Psoas muscle (tissue), 8 donors: ENCODE measurements at places on chromosomes 4 and X. TPM values are rescaled to one million over a fixed set of nuclear protein-coding genes. Genes with fewer than 3 reads are reported as not detected.

- no peak for DNase-seq
Observed at GRCh38 chr4:188158336-188158735, 19.1 kb downstream of the TRIML1 start.

- DNase-seq = no peak
Observed at GRCh38 chrX:19875050-19875431, 12.4 kb downstream of the SH3KBP1 start.

- DNase-seq = peak; percentile 49
Observed at GRCh38 chr4:675980-676870, 1.9 kb downstream of the MYL5 start.

DNA sequence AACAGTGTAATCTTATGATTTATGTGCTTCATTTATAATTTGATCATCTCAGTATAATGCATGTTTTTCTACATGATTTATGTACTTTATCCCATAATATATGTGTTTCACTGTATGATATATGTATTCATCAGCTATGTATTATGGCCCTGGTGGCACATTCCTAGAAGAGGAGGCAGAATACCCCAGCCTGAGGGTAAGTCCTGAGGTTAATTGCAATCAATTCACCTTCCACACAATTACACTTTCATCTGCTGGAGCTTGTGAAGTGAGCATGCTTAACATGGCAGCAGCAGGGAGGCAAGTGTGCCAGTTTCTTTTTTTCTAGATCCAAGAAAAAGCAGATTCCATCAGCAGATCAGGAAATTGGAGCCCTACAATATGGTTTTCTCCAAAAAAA, 81.2 kb downstream of the CXXC4 start:
- DNase-seq = no peak

- DNase-seq = no peak
Observed at GRCh38 chr4:74161666-74162450, 3.9 kb downstream of the MTHFD2L start.

- DNase-seq = no peak
Observed at GRCh38 chrX:97065973-97066372, 182.3 kb downstream of the RPA4 start.

GRCh38 chr4:1898681-1899080, 27.5 kb downstream of the NSD2 start:
- DNase-seq = no peak

DNA sequence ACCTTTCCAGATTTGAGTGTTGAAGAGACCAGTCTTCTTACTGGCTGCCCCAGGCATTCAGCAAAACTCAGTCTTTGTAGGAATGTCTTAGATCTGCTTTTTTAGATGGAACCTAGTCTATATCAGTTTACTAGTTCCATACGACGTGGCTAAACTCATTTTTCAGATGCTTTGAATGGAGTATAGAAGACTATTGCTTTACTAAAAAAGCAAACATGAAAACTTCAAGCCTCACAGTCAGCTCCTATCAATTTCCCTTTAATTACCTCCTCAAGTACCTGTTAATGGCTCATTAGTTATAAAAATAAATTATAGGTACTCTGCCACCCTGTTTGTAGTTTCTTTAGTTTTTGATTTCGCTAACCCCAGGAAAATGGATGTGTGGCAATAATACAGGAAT, 63.0 kb upstream of the STOX2 start:
- no peak for DNase-seq

GRCh38 chr4:65021737-65022136, 612.5 kb upstream of the TECRL start:
- DNase-seq = no peak

GRCh38 chr4:36461344-36461743, 179.9 kb downstream of the DTHD1 start:
- no peak for DNase-seq

- no peak for DNase-seq
Observed at GRCh38 chrX:50827996-50828395, 14.0 kb upstream of the SHROOM4 start.

DNA sequence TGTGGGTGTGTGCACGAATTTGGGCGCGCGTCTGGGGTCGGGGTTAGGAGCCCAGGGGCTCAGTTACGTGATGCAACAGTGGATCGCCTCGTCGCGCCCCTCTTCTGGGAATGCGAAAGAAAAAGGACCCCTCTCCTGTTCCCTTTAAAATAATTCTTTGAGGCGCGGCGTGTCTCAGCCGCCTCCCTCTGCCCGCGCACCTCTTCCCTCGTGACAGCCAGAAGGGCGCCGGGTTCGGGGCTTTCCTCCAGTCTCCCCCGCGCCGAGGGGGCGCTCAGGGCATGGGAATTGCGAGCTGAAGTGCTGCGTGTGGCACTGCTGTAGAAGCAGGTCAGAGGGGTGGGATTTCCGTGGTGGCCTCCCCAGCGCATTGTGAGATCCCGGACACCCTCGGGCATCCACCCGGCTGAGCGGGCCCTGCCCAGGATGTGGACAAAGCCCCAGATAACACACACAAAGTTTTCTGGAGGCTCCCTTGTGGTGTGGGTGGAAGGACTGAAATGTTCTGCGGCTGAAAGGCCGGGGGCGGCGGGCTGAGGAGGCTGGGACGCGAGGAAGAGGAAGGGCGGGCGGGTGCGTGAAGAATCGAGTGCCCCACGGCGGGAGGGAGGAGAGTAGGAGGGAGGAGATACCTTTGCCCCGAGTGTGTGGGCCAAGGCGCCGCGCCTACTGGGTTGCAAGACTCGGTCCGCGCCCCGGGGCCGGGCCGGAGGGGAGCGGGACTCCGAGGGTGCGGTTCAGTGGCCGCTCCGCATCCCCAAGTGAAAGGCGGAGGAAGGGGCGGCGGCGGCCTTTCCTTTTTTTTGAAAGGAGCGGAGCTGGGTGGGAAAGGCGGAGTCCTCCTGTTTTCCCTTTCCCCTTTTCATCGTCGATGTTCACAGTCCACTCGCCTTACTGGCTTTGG, 752 bp downstream of the SEPTIN11 start:
- DNase-seq = peak; percentile 70

- DNase-seq = no peak
Observed at GRCh38 chr4:94947681-94948108, 189.9 kb downstream of the BMPR1B start.

- no peak for DNase-seq
Observed at GRCh38 chrX:2370456-2370855, 130.3 kb downstream of the DHRSX start.

GRCh38 chrX:101482296-101482695, 3.0 kb upstream of the ARMCX4 start:
- no peak for DNase-seq

GRCh38 chr4:158302076-158302866, 92.0 kb downstream of the TMEM144 start:
- DNase-seq = no peak

DNA sequence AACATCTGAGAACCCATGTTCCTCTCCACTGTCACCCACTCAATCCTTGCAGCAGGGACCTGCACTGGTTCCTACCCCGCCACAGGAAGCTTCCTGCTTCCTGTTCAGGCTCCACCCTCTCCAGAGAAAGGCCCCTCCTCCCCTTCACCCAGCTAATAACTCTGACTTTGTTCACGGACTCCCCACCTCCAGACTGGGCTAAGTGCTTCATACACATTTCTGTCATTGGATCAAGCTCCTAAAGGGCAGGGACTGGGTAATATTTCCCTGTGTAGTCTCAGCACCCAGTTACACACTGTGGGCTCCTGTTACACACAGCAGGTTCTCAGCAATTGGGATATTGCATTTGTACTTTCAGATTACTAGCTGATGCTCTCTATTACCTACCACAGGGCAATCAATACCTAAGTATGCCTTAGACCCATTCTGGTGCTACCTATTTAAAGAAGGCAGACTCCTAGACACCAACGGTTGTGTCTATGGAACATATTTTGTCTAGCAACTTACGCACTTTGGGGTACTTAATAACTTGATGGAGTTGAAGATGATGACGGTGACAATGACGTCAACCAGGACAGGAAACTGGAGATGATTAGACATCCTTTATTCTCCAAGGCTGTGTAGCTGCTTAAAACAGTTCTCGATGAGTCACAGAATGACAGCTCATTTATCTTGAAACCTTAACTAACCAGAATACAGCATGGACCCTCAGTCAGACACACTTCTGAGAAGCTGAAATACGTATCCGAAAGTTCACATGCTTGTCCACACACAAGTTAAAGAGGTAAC, 58.1 kb downstream of the MAML3 start:
- DNase-seq = peak; percentile 26

- no peak for DNase-seq
Observed at GRCh38 chr4:128802680-128803628, 6.5 kb upstream of the JADE1 start.

DNA sequence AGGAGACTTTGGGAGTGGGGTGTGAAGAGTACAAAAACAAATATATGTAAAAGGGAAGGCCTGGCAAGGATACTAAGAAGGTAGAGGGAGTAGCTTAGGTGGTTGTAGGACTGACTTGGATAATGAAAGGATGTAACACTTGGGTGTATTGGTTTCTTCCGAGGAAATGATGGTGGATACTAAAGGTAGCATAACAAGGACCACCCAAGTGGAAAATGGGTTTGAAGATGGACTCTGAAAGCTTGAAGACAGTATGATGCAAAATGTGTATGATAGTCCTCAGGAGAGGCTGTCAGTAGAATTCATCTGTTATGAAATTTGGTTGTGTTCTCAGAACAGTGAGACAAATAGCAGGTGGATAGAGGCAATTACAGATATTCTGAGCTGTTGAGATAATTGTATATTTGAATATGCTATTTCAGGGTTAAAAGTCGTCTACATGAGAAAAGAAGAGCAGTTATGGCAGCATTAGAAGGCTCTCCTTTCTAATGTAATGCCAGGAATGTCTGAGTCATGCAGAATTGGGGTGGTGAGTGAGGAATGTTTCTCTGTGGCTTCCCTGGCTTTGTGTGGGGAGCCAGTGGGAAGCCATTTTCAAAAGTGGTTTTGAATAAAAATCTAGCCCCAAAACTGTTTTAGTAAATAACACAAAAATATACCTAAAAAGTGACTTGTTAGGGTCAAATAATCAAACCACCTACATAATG, 75.6 kb downstream of the FHIP1A start:
- no peak for DNase-seq

- DNase-seq = no peak
Observed at GRCh38 chr4:158313566-158313965, 103.3 kb downstream of the TMEM144 start.

GRCh38 chr4:91064157-91064853, 937.1 kb downstream of the CCSER1 start:
- no peak for DNase-seq

GRCh38 chrX:65601530-65602220, 65.8 kb upstream of the MSN start:
- peak; percentile 88 for DNase-seq

DNA sequence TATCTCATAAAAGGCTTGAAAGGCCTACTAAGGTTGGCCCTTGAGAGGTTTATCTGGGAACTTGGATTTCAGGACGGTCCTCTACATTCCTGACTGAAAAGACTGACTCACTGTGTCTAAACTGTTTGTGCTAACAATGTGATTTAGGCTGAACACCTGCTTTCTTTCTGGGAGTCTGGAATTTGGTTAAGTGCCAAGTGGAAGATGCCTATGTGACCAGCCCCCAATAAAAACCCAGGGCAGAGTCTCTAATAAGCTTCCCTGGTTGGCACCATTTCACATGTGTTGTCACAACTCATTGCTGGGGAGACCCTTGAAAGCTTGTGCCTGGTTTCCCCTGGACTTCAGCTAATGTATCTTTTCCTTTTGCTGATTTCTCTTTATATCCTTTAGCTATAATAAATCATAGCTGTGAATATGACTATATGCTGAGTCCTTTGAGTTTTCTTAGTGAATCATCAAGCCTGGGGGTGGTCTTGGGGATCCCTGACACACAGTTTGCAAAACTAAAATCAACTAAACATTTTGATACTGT, 55.1 kb downstream of the GPR82 start:
- no peak for DNase-seq

GRCh38 chr4:24473309-24473721, 111.0 kb downstream of the DHX15 start:
- DNase-seq = no peak

GRCh38 chr4:54058171-54058570, 6.2 kb downstream of the CHIC2 start:
- DNase-seq = no peak

GRCh38 chrX:75892749-75893148, 107.7 kb upstream of the MAGEE2 start:
- no peak for DNase-seq

GRCh38 chrX:97527725-97528124, 644.0 kb downstream of the RPA4 start:
- no peak for DNase-seq

- no peak for DNase-seq
Observed at GRCh38 chr4:5815641-5816040, 77.2 kb downstream of the CRMP1 start.

- no peak for DNase-seq
Observed at GRCh38 chr4:178233906-178234305, 791.7 kb upstream of the AGA start.

GRCh38 chr4:94442251-94442650, 9.5 kb upstream of the PDLIM5 start:
- DNase-seq = no peak

GRCh38 chr4:4269331-4269731, 20.6 kb downstream of the LYAR start:
- DNase-seq = no peak

GRCh38 chr4:164613792-164614191, 140.1 kb upstream of the SMIM31 start:
- no peak for DNase-seq

ZNF157 gene
- not detected for total RNA-seq

STOX2 gene
- total RNA-seq = 9.3 TPM

EXOC1L gene
- not detected for total RNA-seq

DUSP21 gene
- not detected for total RNA-seq

BBS12 gene
- total RNA-seq = 1.2 TPM

MAGEC3 gene
- total RNA-seq = not detected

PDE6B gene
- total RNA-seq = 0.39 TPM

GPAT3 gene
- total RNA-seq = 18.9 TPM

CYTL1 gene
- not detected for total RNA-seq

ITGB1BP2 gene
- 35.2 TPM for total RNA-seq

PGAM4 gene
- not detected for total RNA-seq

CCDC110 gene
- 0.54 TPM for total RNA-seq

DCAF4L1 gene
- 0.25 TPM for total RNA-seq

MAGEA12 gene
- total RNA-seq = not detected

RWDD4 gene
- total RNA-seq = 19.1 TPM

ARHGAP24 gene
- 4.9 TPM for total RNA-seq

GLUD2 gene
- 0.54 TPM for total RNA-seq
